Pancreas (tissue), 10 donors: ENCODE measurements at places on chromosomes 2 and 18. TPM values are rescaled to one million over a fixed set of nuclear protein-coding genes. Genes with fewer than 3 reads are reported as not detected.

IL36G gene
- total RNA-seq = not detected

VIL1 gene
- 10.7 TPM for total RNA-seq

ITGA4 gene
- 4.6 TPM for total RNA-seq

IL1RL1 gene
- 0.28 TPM for total RNA-seq

REG3A gene
- 56,907 TPM for total RNA-seq

APOB gene
- 0.09 TPM for total RNA-seq

POU3F3 gene
- total RNA-seq = not detected

MZT2B gene
- 186 TPM for total RNA-seq

- DNase-seq = peak; percentile 23
- no peaks in the 10 kb centered on the region for H3K36me3 ChIP-seq
- H3K4me1 ChIP-seq = peaks cover 23% of the 10 kb centered on the region
- peak overlapping the region; percentile 66 for H3K4me3 ChIP-seq
These were observed 3.0 kb downstream of the ZNF516 start for GRCh38 chr18:76491776-76492668.

DNA sequence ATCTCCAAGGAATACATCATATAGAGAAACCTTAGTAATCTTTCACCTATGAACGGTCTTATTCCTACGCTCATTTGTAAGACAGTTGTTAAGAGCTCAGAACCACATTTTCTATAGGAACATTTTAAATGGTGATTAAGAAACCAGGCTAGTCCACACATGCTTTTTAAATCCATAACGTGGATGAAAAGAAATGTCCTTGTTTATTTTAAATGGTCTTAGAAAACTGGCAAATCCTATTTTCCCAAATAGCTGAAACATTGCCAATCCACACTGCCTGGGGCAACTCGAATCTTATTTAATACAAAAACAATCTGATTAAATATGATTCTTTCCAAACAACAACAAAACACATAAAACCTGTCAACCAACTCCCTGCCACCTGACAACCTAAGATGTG is 23.7 kb downstream of the METTL8 start:
- no peaks in the 10 kb centered on the region for H3K27me3 ChIP-seq
- no peaks in the 10 kb centered on the region for H3K4me1 ChIP-seq
- H3K27ac ChIP-seq = no peak overlapping the region
- H3K36me3 ChIP-seq = no peaks in the 10 kb centered on the region
- no peak overlapping the region for H3K4me3 ChIP-seq

- no peaks in the 10 kb centered on the region for H3K27me3 ChIP-seq
- H3K36me3 ChIP-seq = peaks cover 40% of the 10 kb centered on the region
These were observed 6.8 kb downstream of the MAIP1 start for GRCh38 chr2:199962203-199962602.

DNA sequence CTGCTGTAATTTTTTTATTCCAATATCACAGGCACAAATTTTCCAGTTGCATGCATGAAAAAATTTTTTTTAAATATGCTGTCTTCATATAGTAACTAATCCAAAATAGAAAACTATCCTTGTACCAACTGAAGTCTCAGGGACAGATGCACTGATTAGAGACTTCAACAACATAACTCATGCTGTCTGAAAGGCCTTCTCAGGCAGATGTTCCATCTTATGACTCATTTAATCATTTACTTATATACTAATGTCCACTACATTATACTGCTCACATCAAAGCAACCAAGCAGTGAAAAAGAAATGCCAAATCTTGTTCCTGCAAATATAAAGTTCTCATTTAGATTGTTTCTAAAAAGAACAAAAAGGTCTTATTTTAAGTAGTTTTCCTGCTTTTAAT is 53.1 kb downstream of the OLA1 start:
- H3K36me3 ChIP-seq = no peaks in the 10 kb centered on the region
- no peak for DNase-seq
- no peak overlapping the region for H3K27ac ChIP-seq
- peaks cover 10% of the 10 kb centered on the region for H3K4me1 ChIP-seq
- H3K4me3 ChIP-seq = no peak overlapping the region

GRCh38 chr2:50952596-50952995 is 79.3 kb downstream of the NRXN1 start:
- no peak overlapping the region for H3K4me3 ChIP-seq
- H3K36me3 ChIP-seq = no peaks in the 10 kb centered on the region
- no peak overlapping the region for H3K27ac ChIP-seq

- H3K4me1 ChIP-seq = no peaks in the 10 kb centered on the region
- no peak overlapping the region for H3K27ac ChIP-seq
- H3K27me3 ChIP-seq = no peaks in the 10 kb centered on the region
These were observed 52.5 kb downstream of the GAREM1 start for GRCh38 chr18:32418148-32418547.

- no peak overlapping the region for H3K27ac ChIP-seq
- H3K27me3 ChIP-seq = no peaks in the 10 kb centered on the region
- DNase-seq = no peak
- no peak overlapping the region for H3K4me3 ChIP-seq
- H3K4me1 ChIP-seq = no peaks in the 10 kb centered on the region
- H3K36me3 ChIP-seq = no peaks in the 10 kb centered on the region
These were observed 104.5 kb downstream of the CDCA7 start for GRCh38 chr2:173458991-173459780.

DNA sequence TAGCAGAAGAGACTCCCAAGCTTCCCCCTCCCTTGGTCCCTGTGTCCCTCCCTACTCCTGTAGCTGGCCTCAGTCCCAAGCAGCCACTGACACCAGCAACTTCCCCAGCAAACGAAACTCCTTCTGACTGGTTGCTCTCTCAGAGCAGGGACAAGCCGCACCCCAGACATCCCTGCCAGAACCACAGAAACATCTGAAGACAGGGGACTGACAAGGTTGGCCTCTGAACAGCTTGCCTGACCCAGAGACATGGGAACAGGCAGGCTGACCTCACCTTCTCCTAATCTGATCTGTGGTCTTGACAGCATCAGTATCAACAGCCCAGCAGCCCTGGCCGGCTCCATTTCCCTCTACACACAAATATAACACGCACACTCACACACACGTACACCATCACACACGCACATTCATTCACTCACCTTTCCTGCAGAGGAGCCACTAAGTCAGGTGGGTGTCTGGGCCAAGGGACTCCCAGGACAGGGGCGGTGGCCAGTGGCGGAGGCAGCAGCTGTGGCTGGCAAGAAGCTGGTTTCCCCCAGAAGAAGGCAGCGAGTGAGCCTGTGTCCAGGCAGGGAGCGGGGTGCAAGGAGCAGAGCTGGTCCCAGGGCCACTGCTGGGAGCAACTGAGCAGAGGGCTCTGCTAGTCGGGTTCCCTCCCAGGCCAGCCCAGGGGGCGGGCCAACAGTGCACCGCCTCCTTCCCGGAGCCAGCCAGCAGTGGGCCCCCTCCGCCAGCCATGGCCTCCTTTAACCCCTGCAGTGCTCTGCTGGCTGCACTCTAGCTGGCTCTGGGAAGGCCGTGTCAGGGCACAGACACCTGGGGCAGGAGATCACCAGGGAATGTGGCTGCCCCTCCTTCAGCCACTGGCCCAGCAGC is 59.1 kb downstream of the TNS1 start:
- H3K27me3 ChIP-seq = no peaks in the 10 kb centered on the region
- peak; percentile 82 for DNase-seq
- H3K4me1 ChIP-seq = peaks cover 19% of the 10 kb centered on the region
- H3K4me3 ChIP-seq = peak overlapping the region; percentile 34
- H3K27ac ChIP-seq = peak overlapping the region; percentile 65
- no peaks in the 10 kb centered on the region for H3K36me3 ChIP-seq

DNA sequence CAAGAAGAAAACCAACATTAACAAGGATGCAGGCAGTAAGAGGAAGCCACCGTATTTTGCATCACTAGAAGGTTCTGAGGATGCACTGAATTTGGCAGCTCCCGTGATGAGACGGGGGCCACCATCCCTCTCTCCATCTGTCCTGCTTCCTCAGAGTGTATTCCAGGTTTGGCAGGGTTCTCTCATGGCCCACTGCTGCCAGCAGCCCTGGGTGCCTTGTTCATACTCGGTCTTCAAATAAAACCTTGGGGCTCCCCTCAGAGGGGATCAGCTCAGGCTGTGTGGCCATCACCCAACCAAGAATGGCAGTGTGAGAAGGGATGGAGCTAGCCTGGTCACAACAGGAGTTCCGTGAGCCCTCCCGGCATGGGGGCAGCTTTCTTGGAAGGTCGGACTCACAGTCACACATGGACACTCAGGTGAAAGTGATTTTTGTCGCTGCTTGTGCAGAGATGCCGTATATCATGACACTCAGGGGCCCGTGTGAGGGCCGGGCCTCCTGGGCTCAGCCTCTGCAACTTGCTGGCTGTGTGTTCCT is 12.8 kb upstream of the MBP start:
- DNase-seq = no peak
- no peak overlapping the region for H3K27ac ChIP-seq
- no peaks in the 10 kb centered on the region for H3K4me1 ChIP-seq
- no peak overlapping the region for H3K4me3 ChIP-seq
- H3K27me3 ChIP-seq = no peaks in the 10 kb centered on the region

DNA sequence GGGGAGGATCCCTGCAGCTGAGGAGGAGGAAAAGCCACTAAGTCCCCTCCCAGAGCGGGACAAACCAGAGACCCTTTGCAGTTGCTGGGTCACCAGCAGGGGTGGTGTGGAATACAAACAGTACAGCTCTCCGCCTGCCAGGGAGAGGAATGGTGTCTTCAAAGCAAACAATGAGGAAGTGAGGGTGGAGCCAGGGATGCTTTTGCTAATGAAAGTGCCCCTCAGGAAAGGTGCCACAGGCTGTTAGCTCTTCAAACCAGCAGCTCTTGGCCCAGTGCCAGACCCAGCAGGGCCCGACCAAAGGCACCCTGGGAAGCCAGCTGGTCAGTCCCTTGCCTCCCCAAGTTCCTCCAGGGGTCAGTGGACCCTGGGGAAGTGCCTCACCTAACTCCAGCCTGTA is 102.8 kb downstream of the HIBCH start:
- DNase-seq = no peak
- no peak overlapping the region for H3K27ac ChIP-seq
- no peaks in the 10 kb centered on the region for H3K36me3 ChIP-seq
- no peaks in the 10 kb centered on the region for H3K4me1 ChIP-seq
- H3K27me3 ChIP-seq = no peaks in the 10 kb centered on the region

GRCh38 chr18:51151568-51152511 is 45.6 kb downstream of the MEX3C start:
- no peak overlapping the region for H3K27ac ChIP-seq
- no peaks in the 10 kb centered on the region for H3K4me1 ChIP-seq
- H3K27me3 ChIP-seq = no peaks in the 10 kb centered on the region
- H3K36me3 ChIP-seq = no peaks in the 10 kb centered on the region

- H3K36me3 ChIP-seq = no peaks in the 10 kb centered on the region
- peak; percentile 71 for DNase-seq
- no peak overlapping the region for H3K27ac ChIP-seq
- H3K27me3 ChIP-seq = no peaks in the 10 kb centered on the region
These were observed 15.2 kb downstream of the FBXO41 start for GRCh38 chr2:73268830-73269685.

GRCh38 chr2:72289283-72289682 is 141.6 kb upstream of the CYP26B1 start:
- no peak for DNase-seq
- no peaks in the 10 kb centered on the region for H3K4me1 ChIP-seq
- no peaks in the 10 kb centered on the region for H3K27me3 ChIP-seq
- H3K36me3 ChIP-seq = no peaks in the 10 kb centered on the region
- no peak overlapping the region for H3K27ac ChIP-seq

- H3K36me3 ChIP-seq = no peaks in the 10 kb centered on the region
- DNase-seq = no peak
- no peaks in the 10 kb centered on the region for H3K27me3 ChIP-seq
- H3K4me1 ChIP-seq = no peaks in the 10 kb centered on the region
These were observed 28.1 kb downstream of the NAT8 start for GRCh38 chr2:73614105-73614504.

DNA sequence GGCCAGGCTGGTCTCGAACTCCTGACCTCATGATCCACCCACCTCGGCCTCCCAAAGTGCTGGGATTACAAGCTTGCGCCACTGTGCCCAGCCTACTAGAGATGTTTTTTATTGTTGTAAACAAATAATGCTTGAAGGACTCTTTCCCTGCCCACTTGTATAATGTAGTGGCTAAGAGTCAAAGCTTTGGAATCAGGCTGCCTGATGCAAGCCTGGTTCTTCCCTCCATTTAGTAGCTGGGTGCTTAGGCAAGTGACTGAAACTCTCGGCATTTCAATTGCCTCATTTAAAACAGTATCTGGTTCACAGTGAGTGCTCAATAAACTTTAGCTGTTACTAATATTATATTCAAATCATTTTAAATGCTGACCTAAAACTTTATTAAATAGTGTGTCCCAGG is 264.0 kb upstream of the FBXO11 start:
- no peak overlapping the region for H3K4me3 ChIP-seq
- no peaks in the 10 kb centered on the region for H3K4me1 ChIP-seq

- H3K27ac ChIP-seq = no peak overlapping the region
- H3K4me1 ChIP-seq = no peaks in the 10 kb centered on the region
- no peaks in the 10 kb centered on the region for H3K36me3 ChIP-seq
- H3K4me3 ChIP-seq = no peak overlapping the region
- no peaks in the 10 kb centered on the region for H3K27me3 ChIP-seq
- DNase-seq = no peak
These were observed 42.0 kb downstream of the CCDC148 start for GRCh38 chr2:158414538-158414937.

- H3K4me3 ChIP-seq = no peak overlapping the region
- no peaks in the 10 kb centered on the region for H3K27me3 ChIP-seq
- no peaks in the 10 kb centered on the region for H3K36me3 ChIP-seq
- no peak for DNase-seq
These were observed 554.0 kb downstream of the RNF144A start for GRCh38 chr2:7471185-7471584.

DNA sequence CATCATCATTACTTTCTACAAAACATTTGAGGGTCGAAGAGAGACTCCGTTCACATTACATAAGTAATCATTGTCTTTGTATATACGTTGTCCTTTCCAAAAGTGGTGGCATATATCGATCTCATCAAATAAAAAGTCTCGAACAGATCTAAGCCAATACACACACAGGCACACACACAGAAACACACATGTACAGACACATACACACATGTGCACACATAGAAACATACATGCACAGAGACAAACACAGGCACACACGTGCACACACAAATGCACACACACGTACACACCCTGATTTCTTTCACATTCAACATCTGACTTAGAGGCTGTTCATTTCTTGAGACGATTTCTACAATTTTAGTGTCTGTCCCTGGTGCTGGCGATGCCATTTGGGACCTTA is 17.5 kb upstream of the ALKAL2 start:
- no peak for DNase-seq
- no peaks in the 10 kb centered on the region for H3K36me3 ChIP-seq
- H3K4me1 ChIP-seq = no peaks in the 10 kb centered on the region
- no peak overlapping the region for H3K4me3 ChIP-seq
- no peak overlapping the region for H3K27ac ChIP-seq

DNA sequence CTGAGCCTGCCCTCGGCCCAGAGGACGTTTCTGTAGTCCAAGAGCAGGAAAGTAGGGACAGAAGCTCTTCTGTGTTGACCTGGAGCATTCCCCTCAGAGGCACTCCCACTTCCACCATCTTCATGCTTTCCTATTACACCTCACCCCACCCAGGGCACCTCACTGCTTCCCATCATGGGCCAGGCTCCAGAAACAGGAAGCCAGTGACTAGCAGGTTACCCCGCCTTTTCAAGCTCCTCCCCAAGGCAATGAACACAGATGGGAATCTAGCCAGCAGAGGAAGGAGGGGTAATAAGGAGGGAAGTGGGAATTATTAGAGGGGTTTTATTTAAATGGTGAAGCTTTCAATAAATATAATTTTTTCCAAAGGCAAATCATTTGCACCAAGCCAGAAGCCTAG is 308.8 kb upstream of the MGAT5 start:
- H3K36me3 ChIP-seq = no peaks in the 10 kb centered on the region
- no peak overlapping the region for H3K27ac ChIP-seq
- no peak for DNase-seq
- no peak overlapping the region for H3K4me3 ChIP-seq
- no peaks in the 10 kb centered on the region for H3K27me3 ChIP-seq
